Esophagus squamous epithelium (tissue), 5 donors: ENCODE measurements at places on chromosomes 11 and 22. TPM values are rescaled to one million over a fixed set of nuclear protein-coding genes. Genes with fewer than 3 reads are reported as not detected.

GRCh38 chr11:11072067-11072466 is 214.2 kb upstream of the ZBED5 start:
- no peaks in the 10 kb centered on the region for H3K27me3 ChIP-seq
- no peak overlapping the region for H3K4me3 ChIP-seq
- H3K4me1 ChIP-seq: no peaks in the 10 kb centered on the region

GRCh38 chr22:26610072-26610958 is 7.5 kb downstream of the CRYBB1 start:
- H3K27ac ChIP-seq: no peak overlapping the region
- H3K36me3 ChIP-seq: no peaks in the 10 kb centered on the region
- DNase-seq: no peak
- H3K27me3 ChIP-seq: peaks cover 5% of the 10 kb centered on the region
- no peak overlapping the region for H3K4me3 ChIP-seq
- H3K4me1 ChIP-seq: no peaks in the 10 kb centered on the region

DNA sequence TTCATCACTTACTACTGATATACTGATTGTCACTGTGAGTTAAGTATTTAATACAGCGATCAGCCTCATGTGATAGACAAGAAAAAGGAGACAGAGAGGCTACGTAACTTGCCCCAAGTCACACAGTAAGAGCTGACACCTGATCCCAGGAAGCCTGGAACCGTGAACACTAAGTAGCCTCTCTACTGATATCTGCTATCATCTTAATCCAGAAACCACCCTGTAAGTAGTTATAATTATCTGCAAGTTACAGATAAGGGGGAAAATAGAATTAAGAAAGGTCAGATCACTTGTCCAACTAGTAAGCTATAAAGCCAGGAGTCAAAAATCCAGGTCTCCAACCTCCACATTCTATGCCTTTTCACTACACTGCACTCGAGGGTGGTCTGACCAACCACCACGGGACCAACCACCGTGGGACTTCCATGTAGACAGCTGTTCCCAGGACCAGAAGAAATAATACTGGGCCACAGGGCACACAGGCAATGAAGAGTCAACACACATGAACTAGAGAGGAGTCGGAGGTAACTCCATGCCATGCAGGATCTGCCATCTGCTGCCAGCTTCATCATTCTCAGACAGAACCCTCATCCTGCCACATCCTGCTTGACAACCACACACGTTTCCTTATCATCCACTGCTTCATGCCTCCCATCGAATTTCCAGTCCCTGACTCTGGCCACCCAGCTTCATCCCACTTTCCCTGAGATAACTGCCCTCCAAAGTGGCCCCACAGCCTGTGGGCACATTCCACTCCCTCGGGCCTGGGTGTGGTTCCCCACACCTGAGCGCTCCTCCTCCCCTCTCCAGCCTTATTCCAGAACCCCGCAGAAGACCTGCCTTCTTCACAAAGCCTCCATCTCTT is 58.6 kb downstream of the MICAL3 start:
- no peaks in the 10 kb centered on the region for H3K27me3 ChIP-seq
- H3K4me3 ChIP-seq: no peak overlapping the region
- DNase-seq: no peak
- no peak overlapping the region for H3K27ac ChIP-seq
- no peaks in the 10 kb centered on the region for H3K36me3 ChIP-seq

- no peak for DNase-seq
- no peak overlapping the region for H3K27ac ChIP-seq
- H3K4me1 ChIP-seq: no peaks in the 10 kb centered on the region
- H3K27me3 ChIP-seq: no peaks in the 10 kb centered on the region
These were observed 11.2 kb downstream of the DPP3 start for GRCh38 chr11:66491315-66491935.

- H3K27ac ChIP-seq: no peak overlapping the region
- H3K27me3 ChIP-seq: no peaks in the 10 kb centered on the region
- DNase-seq: no peak
- H3K36me3 ChIP-seq: no peaks in the 10 kb centered on the region
- H3K4me1 ChIP-seq: no peaks in the 10 kb centered on the region
These were observed 27.5 kb downstream of the SAA4 start for GRCh38 chr11:18209058-18209457.

Gene TRIM51
- total RNA-seq: not detected

Gene GRM5
- total RNA-seq: not detected

DNA sequence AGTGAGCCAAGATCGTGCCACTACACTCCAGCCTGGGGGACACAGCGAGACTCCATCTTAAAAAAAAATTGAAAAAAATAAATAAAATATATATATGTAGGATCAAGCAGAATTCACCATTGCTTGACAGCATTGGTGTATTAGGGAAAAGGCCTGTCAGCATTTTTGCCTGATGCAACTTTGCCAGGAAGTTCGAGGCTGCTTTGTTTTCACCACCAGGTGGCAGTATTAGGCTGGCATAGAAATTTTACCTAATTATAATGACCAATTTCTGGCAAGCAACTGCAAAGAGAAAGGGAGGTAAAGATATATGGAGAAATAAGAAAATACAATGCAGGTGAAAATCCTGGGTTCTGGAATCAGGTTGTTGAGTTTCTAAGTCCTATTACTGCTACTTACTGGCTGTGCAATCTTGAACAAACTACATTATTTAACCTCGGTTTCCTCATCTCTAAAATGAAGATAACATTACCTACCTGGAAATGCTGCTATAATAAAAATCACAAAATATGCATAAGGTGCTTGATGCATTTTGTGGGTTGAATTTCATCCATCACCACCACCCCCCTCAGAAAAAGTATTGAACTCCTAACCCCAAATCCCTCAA is 24.7 kb downstream of the LAYN start:
- DNase-seq: no peak
- H3K27me3 ChIP-seq: no peaks in the 10 kb centered on the region
- no peak overlapping the region for H3K27ac ChIP-seq
- no peaks in the 10 kb centered on the region for H3K36me3 ChIP-seq
- H3K4me1 ChIP-seq: no peaks in the 10 kb centered on the region
- no peak overlapping the region for H3K4me3 ChIP-seq

DNA sequence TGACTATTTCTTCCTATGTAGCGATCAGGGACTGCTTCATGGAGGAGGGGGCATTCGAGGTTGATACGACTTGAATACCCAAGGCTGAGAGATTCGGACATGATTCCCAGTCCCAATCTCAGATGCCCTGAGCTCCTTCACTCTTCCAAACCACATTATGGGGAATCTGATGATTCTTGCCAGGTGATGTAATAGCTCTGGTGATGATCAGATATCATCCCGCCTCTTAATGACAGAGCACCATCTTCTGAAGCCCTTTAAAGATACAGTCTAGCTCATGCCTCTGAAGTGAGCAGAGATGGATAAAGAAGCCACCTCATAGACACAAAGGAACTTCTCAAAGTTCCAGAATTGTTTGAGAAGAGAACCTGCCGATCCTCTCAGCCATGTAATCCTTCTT is 8.9 kb upstream of the CLMP start:
- H3K36me3 ChIP-seq: no peaks in the 10 kb centered on the region
- no peaks in the 10 kb centered on the region for H3K4me1 ChIP-seq
- DNase-seq: no peak
- H3K27ac ChIP-seq: no peak overlapping the region

Gene APOA1
- not detected for total RNA-seq

Gene CSF2RB
- 3.8 TPM for total RNA-seq

GRCh38 chr11:12441231-12441861 is 64.0 kb downstream of the PARVA start:
- H3K36me3 ChIP-seq: no peaks in the 10 kb centered on the region
- no peak overlapping the region for H3K4me3 ChIP-seq
- no peaks in the 10 kb centered on the region for H3K4me1 ChIP-seq
- no peak for DNase-seq

Gene OR4D11
- total RNA-seq: not detected

DNA sequence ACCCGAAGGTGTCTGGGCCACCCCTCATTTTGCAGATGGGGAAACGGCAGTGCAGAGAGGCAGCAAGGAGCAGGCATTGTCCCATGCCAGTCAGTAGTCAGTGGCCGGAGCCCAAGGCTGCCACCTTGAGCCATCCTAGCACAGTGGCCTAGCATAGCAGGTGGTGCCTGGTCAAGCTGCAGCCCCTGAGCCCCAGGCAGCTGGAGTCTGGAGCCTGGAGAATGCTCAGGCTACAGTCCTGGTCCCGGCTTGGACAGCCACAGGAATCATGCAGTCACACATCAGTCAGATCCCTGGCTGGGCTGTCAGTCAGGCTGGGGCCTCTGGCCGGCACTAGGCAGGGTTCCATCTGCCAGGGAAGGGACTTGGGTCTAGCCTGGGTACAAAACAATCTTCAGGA is 18.6 kb downstream of the KCNC1 start:
- H3K27me3 ChIP-seq: no peaks in the 10 kb centered on the region
- DNase-seq: no peak
- no peaks in the 10 kb centered on the region for H3K36me3 ChIP-seq
- H3K4me3 ChIP-seq: no peak overlapping the region
- H3K4me1 ChIP-seq: no peaks in the 10 kb centered on the region

- no peaks in the 10 kb centered on the region for H3K27me3 ChIP-seq
- no peak for DNase-seq
- H3K4me1 ChIP-seq: no peaks in the 10 kb centered on the region
- H3K36me3 ChIP-seq: no peaks in the 10 kb centered on the region
These were observed 56.1 kb upstream of the NARS2 start for GRCh38 chr11:78630561-78631303.

Gene NELL1
- 1.5 TPM for total RNA-seq

Gene HEPACAM
- not detected for total RNA-seq

GRCh38 chr11:3205261-3206155 is 13.1 kb downstream of the MRGPRG start:
- no peak for DNase-seq
- peaks cover 20% of the 10 kb centered on the region for H3K27me3 ChIP-seq
- peaks cover 8% of the 10 kb centered on the region for H3K4me1 ChIP-seq
- no peak overlapping the region for H3K27ac ChIP-seq
- no peak overlapping the region for H3K4me3 ChIP-seq

Gene MS4A6A
- 2.7 TPM for total RNA-seq

Gene RAPSN
- not detected for total RNA-seq
